Fibroblast of skin of back (primary cell): ENCODE measurements at places on chromosomes 6 and 20.

DNA sequence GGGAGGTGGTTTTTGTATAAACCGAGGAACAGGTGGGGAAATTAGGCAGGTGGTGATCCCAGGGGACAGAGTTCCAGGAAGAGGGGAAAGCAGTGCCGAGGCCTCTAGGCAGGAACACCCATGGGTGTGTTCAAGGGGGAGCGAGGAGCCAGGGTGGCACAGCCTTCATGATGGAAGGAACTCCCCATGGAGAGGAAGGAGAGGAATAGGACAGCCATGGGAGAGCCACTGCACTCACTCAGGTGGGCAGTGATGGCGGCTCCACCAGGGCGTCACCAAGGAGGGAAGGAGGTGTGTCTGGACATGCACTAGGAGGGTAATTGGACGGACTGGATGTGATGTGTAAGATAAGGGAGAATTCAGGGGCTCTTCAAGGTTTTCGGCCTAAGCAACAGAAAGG is 98.2 kb downstream of the THBS2 start:
- DNase-seq, result no peak

DNA sequence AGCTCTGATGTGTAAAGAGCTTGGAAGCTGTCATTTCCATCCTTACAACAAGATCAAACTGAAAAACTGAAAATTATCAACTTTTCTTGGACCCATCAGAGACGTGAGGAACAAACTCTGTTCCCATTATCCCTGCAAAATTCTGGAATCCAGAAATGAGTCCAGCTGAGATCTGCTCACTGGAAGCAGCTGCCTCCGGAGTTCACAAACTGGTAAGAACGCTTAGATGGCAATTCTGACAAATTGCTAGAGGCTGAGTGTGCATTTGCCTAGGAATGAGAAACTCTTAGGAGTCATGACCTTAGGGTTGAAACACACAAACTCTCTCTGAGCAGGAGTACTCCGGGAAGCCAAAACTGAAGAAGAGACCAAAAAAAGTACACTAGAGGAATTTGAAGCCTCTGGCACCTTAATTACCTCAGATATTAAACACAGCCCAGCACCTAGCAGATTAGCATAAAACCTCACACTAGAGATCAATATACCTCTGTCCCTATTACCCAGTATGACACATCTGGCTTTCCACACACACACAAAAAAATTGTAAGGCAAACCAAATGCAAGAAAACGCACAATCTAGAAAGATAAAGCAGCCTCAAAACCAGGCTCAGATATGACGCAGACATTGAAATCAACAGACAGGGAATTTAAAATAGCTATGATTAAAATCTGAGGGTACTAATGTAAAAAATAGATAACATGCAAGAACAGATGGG is 233.5 kb upstream of the SGK1 start:
- DNase-seq, result peak; percentile 81

DNA sequence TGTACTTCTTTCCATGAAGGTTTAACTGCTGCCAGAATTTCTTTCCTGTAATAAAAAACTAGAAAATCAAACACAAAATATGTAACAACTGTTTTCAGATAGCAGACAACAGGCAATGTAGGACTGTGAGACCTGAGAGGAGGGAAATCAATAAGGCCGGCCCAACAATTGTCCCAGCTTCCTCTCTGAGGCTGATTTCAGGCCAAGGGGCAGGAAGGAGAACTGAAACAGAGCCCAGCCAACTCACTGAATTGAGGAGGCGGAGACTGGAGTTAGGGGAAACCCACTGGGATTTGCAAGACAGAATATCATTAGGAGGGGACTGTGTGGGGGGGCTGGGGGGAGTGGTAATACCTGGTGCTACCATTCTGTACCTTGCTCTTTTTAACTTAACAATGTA is 42.2 kb downstream of the FLRT3 start:
- DNase-seq, result no peak

- no peak for DNase-seq
These were observed 11.3 kb downstream of the KCNK15 start for GRCh38 chr20:44756956-44757355.

GRCh38 chr6:167826896-167827582 is at the start of gene AFDN:
AFDN (plus strand) TSS chr6:167826911; CDS start chr6:167827133, 222 bp downstream.
- DNase-seq, result peak; percentile 27

DNA sequence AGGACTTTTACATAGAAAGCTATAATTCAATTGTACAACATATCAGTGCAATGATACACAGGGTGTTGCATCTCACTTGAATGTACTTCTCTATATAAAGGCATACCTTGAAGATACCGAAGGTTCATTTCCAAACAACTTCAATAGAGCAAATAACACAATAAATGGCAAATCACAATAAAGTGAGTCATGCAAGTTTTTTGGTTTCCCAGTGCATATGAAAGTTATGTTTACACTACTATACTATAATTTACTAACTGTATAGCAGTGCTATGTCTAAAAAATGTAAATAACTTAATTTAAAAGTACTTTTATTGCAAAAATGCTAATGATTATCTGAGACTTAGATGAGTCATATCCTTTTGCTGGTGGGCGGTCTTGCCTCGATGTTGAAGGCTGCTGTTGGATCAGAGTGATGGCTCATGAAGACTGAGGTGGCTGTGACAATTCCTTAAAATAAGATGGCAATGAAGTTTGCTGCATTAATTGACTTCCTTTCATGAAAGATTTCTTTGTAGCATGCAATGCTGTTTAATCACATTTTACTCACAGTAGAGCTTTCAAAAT is 188.8 kb downstream of the TASP1 start:
- no peak for DNase-seq

GRCh38 chr6:167575158-167575696 is 250.3 kb downstream of the TTLL2 start:
- no peak for DNase-seq

DNA sequence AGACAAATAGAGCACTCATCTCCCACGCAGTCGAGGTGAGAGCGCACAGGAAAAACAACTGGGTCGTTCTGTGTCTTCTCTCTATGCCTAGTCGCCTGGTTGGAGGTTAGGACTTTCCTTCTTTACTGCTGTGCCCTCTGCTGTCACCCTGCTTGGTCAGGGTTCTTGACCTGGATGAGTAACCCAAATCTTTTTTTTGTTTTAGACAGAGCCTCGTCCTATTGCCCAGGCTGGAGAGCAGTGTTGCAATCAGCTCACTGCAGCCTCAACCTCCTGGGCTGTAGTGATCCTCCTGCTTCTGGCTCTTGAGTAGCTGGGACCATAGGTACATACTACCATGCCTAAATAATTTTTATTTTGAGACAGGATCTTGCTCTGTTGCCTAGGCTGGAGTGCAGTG is 24.5 kb downstream of the PRPF6 start:
- no peak for DNase-seq

DNA sequence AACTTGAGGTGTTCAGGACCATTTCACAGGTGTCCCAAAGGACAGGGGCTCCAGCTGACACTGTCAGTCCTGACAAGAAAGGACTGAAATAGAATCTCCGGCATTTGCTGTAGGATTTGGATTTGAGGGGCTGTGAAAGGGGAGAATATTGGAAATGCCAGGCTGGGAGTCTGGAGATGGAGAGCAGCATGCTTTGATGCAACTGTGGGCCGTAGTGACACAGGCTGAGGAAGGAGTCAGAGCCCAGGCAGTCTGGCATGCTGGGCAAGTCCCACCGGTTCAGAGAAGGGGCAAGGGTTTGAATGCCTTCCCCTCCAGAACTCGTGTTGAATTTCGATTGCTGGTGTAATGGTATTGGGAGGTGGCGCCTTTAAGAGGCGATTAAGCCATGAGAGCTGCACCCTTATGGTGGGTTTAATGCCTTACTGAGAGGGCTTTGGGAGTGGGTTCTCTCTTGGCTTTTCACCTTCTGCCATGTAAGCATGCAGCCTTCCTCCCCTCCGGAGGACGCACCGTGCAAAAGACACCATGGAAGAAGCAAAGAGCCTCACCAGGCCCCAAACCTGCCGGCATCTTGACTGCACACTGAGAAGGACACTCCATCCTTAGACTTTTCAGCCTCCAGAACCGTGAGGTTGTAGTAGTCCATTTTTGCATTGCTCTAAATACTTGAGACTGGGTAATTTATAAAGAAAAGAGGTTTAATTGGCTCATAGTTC is 9.4 kb upstream of the PYGB start:
- DNase-seq, result peak; percentile 80

- DNase-seq, result no peak
These were observed 484.3 kb upstream of the JAG1 start for GRCh38 chr20:11158146-11158545.

DNA sequence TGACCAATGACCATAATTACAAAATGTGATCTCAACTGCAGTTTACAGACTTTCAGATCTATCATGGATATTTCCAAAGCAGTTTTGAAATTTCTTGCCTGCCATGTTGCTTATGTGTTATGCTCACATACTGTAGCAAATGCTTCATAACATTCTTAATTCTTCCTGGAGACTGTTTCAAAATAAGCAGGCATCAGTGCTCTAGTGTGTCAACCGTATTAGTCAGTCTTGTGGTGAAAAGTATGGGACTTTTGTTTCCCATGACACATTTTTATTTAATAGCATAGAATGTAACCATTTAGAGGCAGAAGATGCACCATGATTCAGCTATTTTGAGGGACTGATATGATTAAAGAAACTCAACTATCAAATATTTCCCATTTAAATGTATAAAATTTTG is 1.7 kb downstream of the POPDC3 start:
- peak; percentile 96 for DNase-seq

DNA sequence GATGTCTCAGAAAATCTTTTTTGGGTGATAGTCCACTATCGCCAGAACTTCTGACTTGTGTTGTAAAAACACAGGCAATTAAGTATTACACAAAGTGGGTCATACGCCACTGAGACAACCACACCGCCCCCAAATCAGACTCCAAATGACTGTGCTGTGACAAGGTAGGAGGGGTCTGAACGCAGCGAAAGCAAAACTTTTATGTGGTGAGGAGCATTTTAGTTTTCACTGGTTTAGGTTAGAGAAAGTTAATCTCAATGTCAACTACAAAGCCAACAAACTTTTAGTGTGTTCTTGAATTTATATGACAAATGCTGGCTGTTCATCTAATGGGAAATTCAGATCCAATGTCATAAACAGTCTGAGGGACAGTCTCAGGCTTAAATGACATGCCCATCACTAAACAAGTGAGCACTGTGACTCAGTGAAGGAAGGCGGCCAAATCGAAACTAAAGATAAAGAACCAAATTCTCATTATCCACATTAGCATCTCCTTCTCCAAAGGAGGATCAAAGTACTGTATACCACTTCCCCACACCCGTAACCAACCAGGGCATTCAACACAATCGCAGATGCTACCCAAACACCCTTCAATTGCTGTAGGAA is 186.7 kb downstream of the GJA10 start:
- no peak for DNase-seq

GRCh38 chr6:4935486-4935885 is 68.4 kb downstream of the RPP40 start:
- DNase-seq, result no peak

DNA sequence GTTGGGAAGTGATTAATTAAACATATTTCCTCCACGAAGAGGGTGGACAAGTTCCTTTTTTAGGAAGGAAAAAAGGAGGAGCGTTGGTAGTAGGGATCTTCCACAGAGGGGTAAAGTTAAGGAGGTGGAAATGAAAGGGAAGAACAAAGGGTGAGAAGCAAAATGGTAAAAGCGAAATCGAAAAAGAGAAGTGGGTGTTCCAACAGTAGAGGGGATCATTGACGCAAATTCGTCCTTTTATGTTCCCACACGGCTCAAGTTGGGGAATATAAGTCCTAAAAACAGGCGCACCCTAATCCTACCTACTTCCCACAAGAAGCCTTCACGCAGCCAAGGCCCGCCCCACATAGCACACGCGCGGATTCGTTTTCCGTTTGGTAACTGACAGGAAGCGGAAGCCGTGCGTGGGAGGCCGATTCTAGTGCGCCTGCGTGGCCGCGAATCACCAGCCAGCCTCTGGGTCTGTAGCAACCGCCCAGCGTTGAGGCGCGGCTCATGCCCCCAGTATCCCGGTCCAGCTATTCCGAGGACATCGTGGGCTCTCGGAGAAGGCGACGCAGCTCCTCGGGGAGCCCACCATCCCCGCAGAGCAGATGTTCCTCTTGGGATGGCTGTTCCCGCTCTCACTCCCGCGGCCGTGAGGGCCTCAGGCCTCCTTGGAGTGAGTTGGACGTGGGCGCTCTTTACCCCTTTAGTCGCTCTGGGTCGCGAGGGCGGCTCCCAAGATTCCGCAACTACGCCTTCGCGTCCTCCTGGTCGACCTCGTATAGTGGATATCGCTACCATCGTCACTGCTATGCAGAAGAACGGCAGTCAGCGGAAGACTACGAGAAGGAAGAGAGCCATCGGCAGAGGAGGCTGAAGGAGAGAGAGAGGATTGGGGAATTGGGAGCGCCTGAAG is at the start of gene NKAPL:
Gene NKAPL (plus strand): TSS at position 421 of the 901 bp plus-strand sequence. CDS start 75 bp downstream, at position 496.
- DNase-seq, result peak; percentile 62

GRCh38 chr20:25247518-25247955 is 348 bp upstream of the PYGB start:
- DNase-seq, result no peak
